Memory B cell (primary cell): ENCODE measurements at places on chromosomes 4 and X.

DNA sequence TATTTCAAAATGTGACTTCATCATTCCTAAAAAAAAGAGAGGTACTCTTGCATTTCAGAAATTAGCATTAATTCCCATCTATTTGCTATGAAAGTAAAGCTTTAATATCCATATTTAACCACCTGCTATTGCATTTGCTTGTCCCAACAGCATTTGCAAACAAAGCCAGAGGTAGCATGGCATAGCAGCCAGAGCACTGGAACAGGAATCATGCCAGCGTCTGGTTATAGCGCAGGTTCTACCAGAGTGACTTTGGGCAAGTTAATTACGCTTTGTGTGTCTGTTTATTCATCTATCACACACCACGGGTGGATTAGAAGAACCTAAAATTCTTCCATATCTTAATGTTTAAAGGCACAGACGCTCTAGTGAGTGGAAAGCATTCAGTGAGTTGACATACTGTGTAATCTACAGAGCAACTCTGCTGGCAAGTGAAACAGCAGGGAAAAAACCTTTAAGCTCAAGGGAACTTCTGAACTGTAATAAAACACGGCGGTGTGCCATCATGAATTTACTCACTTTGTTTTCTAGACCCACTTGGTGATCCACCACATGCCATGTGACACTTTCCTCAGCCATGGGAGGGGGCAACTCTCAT, 76.6 kb upstream of the QRFPR start:
- no peak for DNase-seq

GRCh38 chr4:14115106-14115505, 487.6 kb upstream of the BOD1L1 start:
- DNase-seq, result no peak

DNA sequence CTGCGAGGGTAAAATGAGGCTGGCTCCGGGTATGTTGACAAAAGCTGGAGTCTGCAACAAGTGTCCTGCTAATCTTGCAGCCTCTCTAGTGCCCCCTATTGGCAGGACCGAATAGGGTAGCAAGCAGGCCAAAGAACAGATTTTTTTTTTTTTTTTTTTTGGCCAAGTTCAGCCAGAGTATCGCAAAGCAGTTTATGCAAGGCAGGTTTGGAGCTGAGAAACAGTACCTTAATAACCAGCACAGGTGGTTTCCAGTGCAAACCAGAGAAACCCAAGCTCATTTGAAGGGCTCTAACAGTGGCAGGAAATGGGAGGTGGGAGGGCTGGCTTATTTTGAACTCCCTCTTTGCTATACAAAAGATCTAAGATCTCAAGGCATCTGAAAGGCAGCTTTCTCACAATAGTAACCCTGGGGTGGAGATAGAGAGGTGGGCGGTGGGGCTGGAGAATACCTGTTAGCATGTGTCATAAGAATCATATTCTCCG, 38.2 kb upstream of the OCIAD2 start:
- no peak for DNase-seq

DNA sequence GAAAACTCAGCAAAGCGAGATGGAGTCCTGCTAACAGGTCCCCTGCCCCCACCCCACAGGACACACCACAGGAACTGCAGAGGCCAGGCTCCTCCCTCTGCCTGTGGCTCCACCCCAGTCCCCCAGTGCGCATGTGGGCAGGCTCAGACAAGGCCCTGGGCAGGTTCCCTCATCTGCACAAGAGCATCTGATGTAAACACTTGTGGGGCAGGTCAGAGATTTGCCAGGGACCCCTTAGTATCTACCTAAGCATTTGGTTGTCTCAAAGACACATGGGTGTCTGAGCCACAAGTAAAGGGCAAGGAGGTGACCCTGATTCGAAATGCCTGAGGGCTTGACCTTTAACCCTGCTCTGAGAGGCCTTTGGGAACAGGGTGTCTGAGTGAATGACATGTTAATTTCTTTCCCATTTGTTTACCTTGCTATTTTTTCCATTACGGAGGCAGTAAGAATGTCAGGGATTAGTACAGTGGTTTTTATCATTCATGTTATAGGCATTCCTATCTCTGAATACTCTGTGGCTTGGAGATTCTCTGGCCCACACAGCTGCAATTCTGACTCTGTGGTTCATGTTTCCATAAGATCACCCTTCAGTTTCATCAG, 85.3 kb downstream of the ZNF518B start:
- no peak for DNase-seq

GRCh38 chrX:135000516-135000915, 9.7 kb downstream of the SMIM10 start:
- no peak for DNase-seq

GRCh38 chr4:86151196-86151595, 208.7 kb downstream of the MAPK10 start:
- DNase-seq, result no peak

- no peak for DNase-seq
These were observed 14.1 kb upstream of the SYTL4 start for GRCh38 chrX:100745806-100746537.

- no peak for DNase-seq
These were observed 529 bp upstream of the CITED1 start for GRCh38 chrX:72306085-72306801.

- DNase-seq, result no peak
These were observed 315.2 kb upstream of the SLIT2 start for GRCh38 chr4:19936476-19936875.

DNA sequence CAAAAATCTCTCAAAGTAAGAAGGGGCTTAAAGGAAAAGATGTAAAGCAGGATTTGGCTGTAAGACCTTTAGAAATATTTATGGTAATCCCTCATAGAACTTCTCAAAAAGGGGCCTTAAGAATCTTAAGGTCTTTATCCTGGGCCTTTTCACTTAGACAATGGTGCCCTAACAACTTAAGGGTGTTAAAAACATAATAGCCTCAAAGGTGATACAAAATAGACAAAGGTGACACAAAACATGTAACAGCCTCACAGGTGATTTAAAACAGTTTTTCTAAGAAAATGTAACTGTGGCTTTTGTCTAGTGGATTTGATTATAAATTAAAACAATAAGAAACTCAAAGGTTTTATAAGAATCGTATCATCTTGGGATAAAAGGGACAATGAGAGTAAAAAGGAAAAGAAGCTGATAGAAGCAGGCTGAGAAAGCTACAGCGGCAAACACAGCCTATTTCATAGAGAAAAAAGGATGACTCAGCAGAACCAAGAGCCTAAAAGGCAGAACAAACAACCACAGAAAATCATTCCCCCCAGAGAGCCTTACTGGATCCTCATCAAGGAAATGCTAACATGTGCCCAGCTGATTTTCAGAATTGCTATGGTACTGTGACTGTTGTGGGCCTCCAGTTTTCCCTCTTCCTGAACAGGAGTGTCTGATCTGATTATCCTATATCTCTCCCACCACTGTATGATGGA, 164.3 kb downstream of the STPG2 start:
- no peak for DNase-seq

DNA sequence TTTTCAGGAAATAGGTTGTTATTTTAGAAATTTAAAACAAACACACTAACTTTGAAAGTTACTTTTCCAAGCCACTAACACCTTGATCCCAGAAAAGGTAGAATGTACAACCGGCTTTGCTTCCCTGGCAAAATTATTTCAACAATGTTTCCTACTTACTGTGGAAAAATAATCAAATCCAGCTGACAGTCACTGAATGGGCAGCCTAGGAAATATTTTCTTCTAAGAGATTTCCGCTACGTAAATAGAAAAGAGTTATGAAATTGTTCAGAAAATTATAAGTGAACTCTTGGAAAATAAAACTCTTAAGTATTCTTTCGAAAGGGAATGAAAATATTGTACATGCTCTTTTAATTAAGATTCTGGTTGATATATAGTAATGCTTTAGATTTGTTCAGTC, 195.7 kb downstream of the GASK1B start:
- DNase-seq, result no peak

DNA sequence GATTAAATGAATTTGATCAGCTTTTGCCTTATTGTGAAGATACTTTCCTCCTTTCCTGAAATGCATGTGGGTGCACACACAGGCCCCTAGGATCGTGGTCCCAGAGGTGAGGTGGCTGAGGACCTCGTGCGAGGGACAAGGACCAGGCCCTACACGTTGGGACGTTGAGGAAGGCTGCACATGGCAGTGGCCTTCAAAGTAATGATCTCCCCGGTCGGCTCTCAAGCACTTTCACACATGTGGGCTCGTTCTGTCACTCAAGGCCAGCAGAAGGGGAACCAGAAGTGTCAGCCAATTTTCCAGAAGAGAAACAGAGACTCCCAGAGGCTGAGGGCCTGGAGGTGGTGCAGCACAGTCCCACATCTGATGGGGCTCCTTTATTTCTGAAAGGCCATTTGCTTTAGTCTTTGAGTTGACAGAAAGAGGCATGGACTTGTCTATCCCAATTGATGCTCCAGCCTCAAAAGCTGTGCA, 196.8 kb downstream of the AFAP1 start:
- no peak for DNase-seq

- DNase-seq, result no peak
These were observed 183.1 kb upstream of the ARX start for GRCh38 chrX:25198891-25199290.

- DNase-seq, result no peak
These were observed 304.7 kb upstream of the GATB start for GRCh38 chr4:152065545-152065944.

DNA sequence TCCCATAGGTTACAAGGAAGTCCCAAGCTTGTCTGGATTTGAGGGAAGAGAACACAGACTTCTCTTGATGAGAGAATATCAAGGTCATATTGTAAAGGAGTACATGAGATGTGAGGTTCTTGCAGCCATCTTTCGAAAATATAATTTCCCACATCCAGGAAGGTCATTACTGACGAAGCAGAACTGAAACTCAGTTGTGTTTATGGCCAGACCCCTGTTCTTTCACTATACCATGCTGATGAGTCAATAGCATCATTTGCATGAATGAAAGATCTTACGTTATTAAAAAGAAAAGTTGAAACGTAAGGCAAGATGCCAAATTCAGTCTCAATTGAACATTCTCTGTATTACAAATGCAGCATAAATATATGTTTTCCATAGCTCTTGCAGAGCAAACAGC, 14.2 kb upstream of the CCDC149 start:
- no peak for DNase-seq

- DNase-seq, result no peak
These were observed 502.9 kb upstream of the PCDH10 start for GRCh38 chr4:132646186-132646585.

GRCh38 chr4:172356016-172356415, 542.8 kb downstream of the GALNTL6 start:
- no peak for DNase-seq

- DNase-seq, result no peak
These were observed 113.8 kb upstream of the ENPP6 start for GRCh38 chr4:184331268-184331995.

DNA sequence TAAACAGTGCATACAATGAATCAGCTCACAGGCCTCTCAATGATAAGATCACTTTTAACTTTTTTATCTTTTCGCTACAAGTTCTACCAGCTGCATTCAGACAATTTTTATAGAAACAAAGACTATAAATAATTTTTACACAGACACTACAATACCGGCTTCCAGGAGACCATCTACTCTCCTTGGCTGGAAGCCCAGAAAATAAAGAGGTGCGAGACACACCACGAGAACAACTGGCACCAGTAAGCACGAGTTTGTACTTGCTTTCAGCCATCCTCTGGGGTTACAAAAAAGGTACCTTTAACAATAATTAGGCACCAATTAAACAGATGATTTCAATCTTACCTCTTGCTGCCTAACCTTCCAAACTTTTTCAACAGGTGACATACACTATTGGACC, 11.2 kb upstream of the PRDX4 start:
- DNase-seq, result no peak

GRCh38 chr4:118765399-118765798, 70.5 kb downstream of the SEC24D start:
- no peak for DNase-seq

- no peak for DNase-seq
These were observed 46.6 kb downstream of the CD40LG start for GRCh38 chrX:136694431-136695087.

GRCh38 chr4:41989994-41990364, 351 bp upstream of the SLC30A9 start:
- no peak for DNase-seq

GRCh38 chr4:5787311-5787710, 76.3 kb downstream of the EVC start:
- no peak for DNase-seq

GRCh38 chr4:133982533-133983224, 218.9 kb downstream of the PABPC4L start:
- no peak for DNase-seq

GRCh38 chr4:48035952-48036351, 19.4 kb downstream of the NIPAL1 start:
- no peak for DNase-seq
